ENCODE measurements at places on chromosomes 3 and 15.
A peak's percentile ranks its signal among the peaks of the same experiment; 100 is the strongest.

DNA sequence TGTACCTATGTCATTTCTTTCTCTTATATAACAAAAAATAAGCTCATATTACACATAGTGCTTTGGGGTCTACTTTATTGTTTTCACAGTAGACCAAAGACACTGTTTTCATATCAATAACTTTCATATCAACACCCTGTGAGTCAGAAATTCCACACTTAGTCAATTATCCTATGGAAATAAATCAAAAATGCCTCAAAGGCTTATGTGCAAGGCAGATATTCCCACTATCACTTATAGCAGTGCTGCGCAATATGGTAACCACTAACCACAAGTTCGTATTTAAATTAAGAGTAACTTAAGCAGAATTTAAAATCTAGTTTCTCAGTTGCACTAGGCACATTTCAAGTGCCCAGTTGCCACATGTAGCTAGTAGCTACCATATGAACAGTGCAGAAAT, 15.9 kb downstream of the SCG3 start:
- DNase-seq: no peak

DNA sequence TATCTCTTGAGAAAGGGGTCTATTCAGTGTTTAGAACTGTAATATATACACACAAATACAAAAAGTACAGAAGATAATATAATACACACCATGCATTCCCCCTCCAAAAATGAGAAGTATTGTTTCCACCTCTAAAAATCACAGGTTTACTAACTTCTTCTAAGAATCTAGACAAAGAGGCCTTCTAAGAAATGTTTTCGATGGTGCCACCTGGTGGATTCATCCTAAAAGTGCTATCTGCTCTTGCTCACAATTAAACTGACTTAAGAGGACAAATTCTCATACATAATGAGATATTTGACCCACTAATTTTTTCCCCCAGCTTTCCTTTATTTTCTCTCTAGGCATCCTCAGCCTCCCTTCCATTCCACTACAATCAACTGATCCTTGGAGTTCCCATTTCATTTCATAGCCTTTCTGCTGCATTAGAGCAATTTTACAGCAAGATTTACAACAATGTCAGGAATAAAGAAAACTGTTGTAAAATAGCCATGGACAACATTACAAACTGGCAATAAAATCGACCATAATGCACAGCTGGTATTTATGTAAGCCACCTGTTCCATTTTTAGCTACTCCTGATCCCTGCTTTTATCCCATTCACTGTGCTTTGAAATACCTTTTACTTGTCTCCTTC, 124.6 kb downstream of the ARRDC4 start:
- DNase-seq: peak; percentile 33

GRCh38 chr3:157029365-157029790, 130.6 kb downstream of the CCNL1 start:
- no peak for DNase-seq

GRCh38 chr3:196169836-196170240, 41.4 kb downstream of the ZDHHC19 start:
- DNase-seq: no peak

GRCh38 chr3:118936811-118937210, 97.8 kb downstream of the IGSF11 start:
- no peak for DNase-seq

GRCh38 chr3:85572426-85572825, 613.6 kb downstream of the CADM2 start:
- no peak for DNase-seq

- DNase-seq: no peak
These were observed 6.6 kb downstream of the TM4SF4 start for GRCh38 chr3:149481056-149481455.
